Activated CD8-positive, alpha-beta memory T cell treated with anti-CD3 and anti-CD28 coated beads for 1 hour (primary cell): ENCODE measurements at places on chromosomes 13 and 19.

DNA sequence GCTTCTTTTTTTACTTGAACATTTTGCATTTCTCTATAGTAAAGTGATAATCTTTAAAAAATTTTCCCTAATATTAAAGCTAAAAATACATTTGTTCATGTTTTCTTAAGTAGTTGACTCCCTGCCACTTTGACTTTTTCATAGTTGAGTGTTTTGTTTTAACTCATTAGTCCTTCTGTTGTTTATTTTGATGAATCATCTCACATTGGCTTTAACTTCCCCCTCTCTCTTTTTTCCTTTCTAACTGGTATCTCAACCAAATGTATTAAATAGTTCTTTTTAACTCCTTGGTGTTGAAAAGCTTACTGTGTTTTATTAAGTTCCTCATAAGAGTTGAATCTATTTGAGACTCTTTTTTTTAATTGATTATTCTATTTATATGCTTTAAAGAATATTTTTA, 2.8 kb downstream of the TNFSF13B start:
- no peak for DNase-seq

DNA sequence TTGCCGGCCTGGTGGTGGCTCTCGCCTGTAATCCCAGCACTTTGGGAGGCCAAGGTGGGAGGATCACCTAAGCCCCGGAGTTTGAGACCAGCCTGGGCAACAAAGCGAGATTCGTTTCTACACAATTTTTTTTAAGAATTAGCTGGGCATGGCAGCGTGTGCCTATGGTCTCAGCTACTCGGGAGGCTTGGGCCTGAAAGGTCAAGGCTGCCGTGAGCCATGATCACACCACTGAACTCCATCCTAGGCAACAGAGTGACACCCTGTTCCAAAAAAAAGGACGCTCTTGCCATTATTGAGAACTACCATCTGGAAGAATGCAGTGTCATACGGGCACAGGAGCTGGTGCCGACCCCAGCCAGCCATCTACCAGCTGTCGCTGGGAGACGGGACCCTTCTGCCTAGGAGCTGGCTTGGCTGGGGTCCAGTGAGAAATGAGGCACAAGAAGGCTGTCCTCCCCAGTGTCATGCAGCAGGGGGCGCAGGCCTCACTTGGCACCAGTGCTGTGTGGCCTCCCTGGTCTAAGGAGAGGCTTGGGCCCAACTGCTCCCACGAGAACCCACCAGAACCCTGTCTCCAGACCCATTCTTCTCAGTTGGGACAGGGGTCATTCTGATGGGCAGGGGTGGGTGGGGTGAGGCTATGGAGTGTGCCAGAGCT, 12.2 kb upstream of the RELB start:
- peak; percentile 29 for DNase-seq

GRCh38 chr19:1521636-1522035, 2.2 kb upstream of the PLK5 start:
- DNase-seq, result no peak

- no peak for DNase-seq
Measured at GRCh38 chr19:3266792-3267514, 42.5 kb downstream of the CELF5 start.

- no peak for DNase-seq
Measured at GRCh38 chr19:8459095-8459494, 14.3 kb downstream of the HNRNPM start.

GRCh38 chr19:6801485-6802086, 29.1 kb downstream of the VAV1 start:
- DNase-seq, result peak; percentile 62

DNA sequence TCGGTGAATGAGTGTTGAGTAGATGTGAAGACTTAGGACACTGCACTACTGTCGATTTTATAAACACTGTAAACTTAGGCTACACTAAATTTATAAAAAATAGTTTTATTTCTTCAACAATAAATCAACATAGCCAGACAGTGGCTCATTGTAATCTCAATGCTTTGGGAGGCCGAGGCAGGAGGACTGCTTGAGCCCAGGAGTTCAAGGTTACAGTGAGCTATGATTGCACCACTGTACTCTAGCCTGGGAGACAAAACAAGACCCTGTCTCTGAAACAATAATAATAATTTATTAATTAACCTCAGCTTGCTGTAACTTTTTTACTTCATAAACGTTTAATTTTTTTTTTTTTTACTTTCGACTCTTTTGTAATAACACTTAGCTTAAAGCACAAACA, 34.4 kb downstream of the ATP7B start:
- no peak for DNase-seq

DNA sequence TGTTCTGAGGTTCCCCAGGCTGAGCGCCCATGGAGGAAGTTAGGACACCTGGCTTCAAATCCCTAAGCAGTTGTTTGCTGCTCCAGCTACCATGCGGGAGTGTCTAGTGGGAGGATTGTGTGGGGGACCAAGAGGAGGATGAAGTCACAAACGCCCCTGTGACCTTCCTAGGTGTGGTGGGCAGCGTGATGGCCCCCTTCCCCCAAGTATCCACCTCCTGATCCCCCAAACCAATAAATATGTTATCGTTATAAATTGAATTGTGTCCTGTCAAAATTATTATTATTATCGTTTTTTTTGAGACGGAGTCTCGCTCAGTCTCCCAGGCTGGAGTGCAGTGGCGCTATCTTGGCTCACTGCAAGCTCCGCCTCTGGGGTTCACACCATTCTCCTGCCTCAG, at the start of gene SLC25A41:
TSS of gene SLC25A41 (minus strand) at position 101 of the 400 bp plus-strand sequence. CDS start at position 31, 70 bp downstream.
- no peak for DNase-seq

GRCh38 chr19:49326165-49326704, 1.2 kb upstream of the SLC6A16 start:
- DNase-seq, result no peak

GRCh38 chr13:21673789-21674489, 3.1 kb downstream of the FGF9 start:
- no peak for DNase-seq

GRCh38 chr13:79548902-79549301, 67.9 kb downstream of the NDFIP2 start:
- no peak for DNase-seq

DNA sequence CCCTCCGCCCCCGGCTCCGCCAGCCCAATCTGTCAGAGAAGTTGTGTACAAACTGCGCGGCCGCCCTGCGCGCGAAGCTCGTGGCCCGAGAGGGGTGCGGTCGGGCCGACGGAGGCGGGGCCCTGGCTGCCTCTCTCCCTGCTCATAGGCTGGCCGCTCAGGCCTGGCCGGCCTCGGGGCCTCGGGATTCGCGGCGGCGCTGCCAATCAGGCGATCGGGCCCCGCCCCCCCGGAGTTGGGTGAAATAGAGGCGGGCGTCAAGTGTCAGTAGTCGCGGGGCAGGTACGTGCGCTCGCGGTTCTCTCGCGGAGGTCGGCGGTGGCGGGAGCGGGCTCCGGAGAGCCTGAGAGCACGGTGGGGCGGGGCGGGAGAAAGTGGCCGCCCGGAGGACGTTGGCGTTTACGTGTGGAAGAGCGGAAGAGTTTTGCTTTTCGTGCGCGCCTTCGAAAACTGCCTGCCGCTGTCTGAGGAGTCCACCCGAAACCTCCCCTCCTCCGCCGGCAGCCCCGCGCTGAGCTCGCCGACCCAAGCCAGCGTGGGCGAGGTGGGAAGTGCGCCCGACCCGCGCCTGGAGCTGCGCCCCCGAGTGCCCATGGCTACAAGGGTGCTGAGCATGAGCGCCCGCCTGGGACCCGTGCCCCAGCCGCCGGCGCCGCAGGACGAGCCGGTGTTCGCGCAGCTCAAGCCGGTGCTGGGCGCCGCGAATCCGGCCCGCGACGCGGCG, at the start of gene KLF5:
TSS of gene KLF5 (plus strand) at position 270 of the 724 bp plus-strand sequence. CDS start at position 593, 323 bp downstream.
- peak; percentile 78 for DNase-seq

GRCh38 chr13:107512551-107512950, 702.8 kb downstream of the LIG4 start:
- no peak for DNase-seq

GRCh38 chr19:33785795-33786194, 10.9 kb upstream of the KCTD15 start:
- DNase-seq, result no peak

- no peak for DNase-seq
Measured at GRCh38 chr19:30086916-30087315, 144.9 kb downstream of the URI1 start.

GRCh38 chr19:34353546-34353945, 11.4 kb upstream of the GPI start:
- DNase-seq, result no peak

DNA sequence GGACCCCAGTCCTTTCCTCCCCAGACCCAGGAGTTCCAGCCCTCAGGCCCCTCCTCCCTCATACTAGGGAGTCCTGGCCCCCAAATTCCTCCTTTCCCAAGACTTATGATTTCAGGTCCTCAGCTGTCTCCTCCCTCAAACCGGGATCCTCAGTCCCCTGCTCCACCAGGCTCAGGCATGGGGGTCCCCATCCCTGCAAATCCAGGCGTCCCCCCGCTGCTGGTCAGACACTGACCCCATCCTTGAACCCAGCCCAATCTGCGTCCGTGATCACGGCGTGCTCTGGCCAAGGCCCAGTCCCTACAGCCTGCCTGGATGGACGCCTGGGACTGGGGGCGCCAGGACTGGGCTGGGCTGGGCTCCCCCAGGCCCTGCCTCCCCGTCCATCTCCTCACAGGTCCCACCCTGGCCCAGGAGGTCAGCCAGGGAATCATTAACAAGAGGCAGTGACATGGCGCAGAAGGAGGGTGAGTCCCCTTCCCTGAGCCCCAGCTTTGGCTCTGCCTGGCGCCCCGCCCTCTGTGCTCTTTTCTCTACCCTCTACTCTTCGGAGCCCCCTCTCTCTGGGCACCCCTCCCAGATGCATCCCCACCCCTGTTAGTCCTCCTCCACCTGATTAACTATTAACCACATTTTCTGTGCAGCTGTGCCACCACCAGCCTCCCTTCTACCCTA, 672 bp downstream of the HPN start:
- DNase-seq, result no peak

- DNase-seq, result no peak
Measured at GRCh38 chr19:27776020-27776419, 1436.9 kb downstream of the UQCRFS1 start.

GRCh38 chr13:29000826-29001225, 180.7 kb downstream of the MTUS2 start:
- DNase-seq, result no peak

- DNase-seq, result no peak
Measured at GRCh38 chr13:53783471-53783870, 754.9 kb downstream of the OLFM4 start.

GRCh38 chr13:95155093-95155492, 146.2 kb downstream of the ABCC4 start:
- DNase-seq, result no peak

GRCh38 chr19:3480383-3481091, at the start of gene SMIM24:
Gene SMIM24, minus strand, starts transcription at chr19:3480525. Its CDS starts 62 bp downstream, at chr19:3480463.
- no peak for DNase-seq
